ENCODE measurements at places on chromosomes 3 and 15.
A peak's percentile ranks its signal among the peaks of the same experiment; 100 is the strongest.

DNA sequence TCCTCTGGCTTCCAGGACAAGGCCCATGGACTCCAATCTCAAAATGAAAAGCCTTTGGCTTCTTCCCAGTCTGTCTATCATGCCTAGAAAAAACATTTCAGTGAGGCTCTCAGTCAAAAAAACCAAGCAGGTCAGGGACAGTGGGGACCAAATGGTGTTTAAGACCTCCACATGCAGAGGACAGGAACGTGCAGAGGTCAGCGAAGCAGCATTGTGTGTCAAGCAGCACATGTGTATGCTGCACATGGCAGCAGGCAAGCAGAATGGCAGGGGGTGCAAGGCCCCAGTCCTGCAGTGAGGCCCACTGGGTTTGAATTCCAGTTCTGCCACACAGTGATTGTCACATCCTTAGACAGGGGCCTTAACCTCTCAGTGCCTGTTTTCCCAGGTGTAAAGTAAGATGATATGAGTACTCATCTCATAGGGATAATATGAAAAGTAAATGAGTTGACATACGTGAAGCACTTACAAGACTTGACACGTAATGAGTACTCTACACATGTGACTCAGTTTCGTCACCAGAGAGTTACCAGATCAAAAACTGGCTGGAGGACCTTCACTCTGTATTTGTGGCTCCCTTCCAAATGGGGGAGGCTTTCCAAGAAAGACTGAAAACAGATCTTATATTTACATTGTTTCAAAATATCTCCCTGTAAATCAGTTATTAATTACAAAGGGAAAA is 11.2 kb downstream of the STIMATE start:
- DNase-seq, result no peak

- no peak for DNase-seq
Observed at GRCh38 chr3:42849017-42849416, 26.7 kb downstream of the CYP8B1 start.

DNA sequence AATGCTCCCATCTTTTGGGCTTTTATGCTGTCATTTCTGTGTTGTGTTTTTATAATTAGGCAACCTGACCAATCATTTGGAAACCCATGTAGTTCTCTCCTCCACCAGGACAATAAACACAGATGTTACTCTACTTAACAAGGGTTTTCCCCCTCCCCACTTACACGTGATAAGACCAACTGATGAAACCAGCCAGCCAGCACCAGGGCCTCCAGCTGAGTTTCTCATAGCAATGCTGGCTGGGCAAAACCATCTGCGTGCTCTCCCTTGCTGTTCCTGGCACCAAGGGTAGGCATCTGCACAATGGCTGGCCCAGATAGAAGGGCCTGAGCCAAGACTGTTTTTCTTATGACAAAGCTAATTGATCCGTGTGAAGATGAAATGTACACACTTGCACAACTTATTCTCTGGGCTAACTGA is 310.4 kb downstream of the PLCL2 start:
- peak; percentile 46 for DNase-seq

GRCh38 chr3:9397906-9398699 is 688 bp downstream of the SETD5 start:
- DNase-seq, result peak; percentile 23

DNA sequence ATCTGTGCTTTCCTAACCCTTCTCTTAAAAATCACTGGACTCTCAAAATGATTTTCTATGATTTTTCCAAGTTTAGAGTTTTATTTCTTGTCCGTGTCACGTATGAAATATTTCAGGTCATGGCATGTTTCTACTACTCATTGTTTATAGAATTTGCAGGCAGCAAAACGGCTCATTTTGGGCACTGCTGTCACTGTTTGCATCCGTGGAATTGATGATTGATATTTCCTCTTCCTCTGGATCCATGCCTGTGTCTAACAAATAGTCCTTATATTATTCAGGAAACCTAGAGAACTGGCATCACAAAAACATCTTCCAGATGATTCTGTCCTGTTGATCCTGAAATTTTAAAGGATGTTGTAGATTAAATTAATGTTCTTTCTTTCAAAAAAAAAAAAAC is 47.6 kb downstream of the LARS2 start:
- DNase-seq, result no peak

DNA sequence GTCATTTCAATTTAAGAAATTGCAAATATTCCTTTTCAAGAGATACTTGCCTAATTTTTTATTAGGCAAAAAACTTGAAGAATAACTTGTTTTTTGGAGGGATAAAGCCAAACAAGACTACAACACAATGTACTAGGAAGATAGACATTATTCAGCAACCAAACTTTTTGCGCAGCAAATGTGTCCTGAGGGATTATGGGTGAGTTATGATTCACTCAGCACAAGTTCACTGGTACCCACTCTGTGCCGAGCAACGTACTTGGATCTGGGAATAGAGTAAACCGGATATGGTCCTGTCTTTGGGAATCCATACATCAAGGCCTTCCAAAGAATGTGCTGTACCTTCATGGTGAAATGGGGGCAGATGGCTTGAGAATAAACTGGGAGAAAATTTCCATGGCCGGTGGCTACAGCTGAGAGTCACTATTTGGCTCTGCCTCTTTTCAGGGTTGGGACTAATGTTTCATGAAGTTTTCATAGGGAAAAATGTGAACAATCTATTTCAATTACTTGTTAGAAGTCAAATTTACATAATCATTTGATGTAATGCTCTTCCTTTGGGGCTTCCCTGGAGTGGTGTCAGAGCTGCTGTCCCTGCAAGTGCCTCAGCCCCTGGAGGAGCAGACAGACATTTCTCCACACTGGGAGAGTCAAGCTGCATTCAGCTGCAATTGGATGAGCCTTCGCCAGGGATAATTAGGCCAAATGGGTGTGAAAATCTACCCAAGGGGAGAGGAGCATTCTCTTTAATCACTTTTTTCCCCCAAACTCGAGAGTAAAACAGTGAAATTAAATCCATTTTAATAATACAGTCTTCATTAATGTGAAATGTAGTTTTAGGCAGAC is 315.2 kb downstream of the CLSTN2 start:
- no peak for DNase-seq

DNA sequence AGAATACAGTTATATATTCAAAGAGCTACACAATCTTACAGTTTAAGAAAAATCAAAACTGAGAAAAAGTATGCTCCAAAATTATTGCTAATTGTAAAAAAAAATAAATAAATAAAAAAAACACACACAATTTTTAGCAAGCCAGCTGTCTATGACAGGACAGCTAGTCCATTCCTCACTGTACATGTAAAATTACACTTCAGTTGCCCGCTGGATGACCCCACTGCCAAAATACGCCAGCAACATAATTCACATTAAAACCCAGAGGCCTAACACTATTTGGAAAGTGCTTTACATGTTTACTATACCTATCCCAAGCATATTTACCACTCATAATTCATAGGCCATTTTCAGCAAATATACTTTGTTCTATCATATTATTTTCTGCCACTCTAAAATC is 5.8 kb downstream of the MYO9A start:
- no peak for DNase-seq

- DNase-seq, result no peak
Observed at GRCh38 chr15:67174864-67175573, 79.4 kb downstream of the AAGAB start.

DNA sequence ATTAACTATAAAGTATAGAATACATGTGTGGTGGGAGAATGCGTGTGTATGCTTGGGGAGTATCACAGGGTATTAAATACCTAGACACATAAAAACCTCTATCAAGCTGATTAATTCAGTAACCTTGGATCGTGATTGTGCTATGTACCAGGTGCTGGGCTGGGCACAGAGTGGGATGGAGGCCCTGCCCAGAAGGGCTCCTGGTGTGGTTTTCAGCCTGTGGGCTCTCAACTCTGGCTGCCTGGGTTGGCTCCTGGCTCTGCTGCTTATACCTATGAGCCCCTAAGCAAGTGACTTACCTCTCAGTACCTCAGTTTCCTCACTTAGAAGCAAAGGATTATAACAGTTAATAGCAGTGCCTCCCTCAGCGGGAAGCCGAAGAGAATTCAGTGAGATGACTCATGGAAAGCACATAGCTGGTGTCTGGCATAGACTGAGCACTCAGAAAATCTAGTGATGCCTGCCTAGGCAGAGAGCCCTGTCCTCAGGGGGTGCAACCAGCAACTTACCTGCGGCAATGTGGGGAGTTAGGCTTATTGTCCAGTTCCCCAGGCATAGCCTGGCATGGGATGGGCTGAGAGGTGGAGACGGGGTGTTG is 90.6 kb upstream of the MYZAP start:
- no peak for DNase-seq

Measured in posterior cingulate gyrus (tissue), 11 donors.